Activated naive CD8-positive, alpha-beta T cell treated with anti-CD3 and anti-CD28 coated beads, Interleukin-2, amount 10 ng/mL, durations not matched to agents 7 days and 5 days (primary cell): ENCODE measurements at places on chromosomes 6 and 20. TPM values are rescaled to one million over a fixed set of nuclear protein-coding genes. Genes with fewer than 3 reads are reported as not detected.

The VGLL2 gene
- total RNA-seq = not detected

The POU5F1 gene
- 0.34 TPM for total RNA-seq

The SNHG17 gene
- total RNA-seq = 74.4 TPM

- no peak for DNase-seq
Measured at GRCh38 chr6:147381712-147382111, 126.8 kb upstream of the SAMD5 start.

- no peak for DNase-seq
Measured at GRCh38 chr6:107972413-107973096, 14.5 kb upstream of the SEC63 start.

- no peak for DNase-seq
Measured at GRCh38 chr20:53028337-53029007, 56.3 kb downstream of the TSHZ2 start.

- DNase-seq = no peak
Measured at GRCh38 chr6:13294499-13295069, 33.8 kb downstream of the TBC1D7 start.
